DMS 273 treated with DMSO at 0.1 percent for 48 hours (cell line): ENCODE measurements at places on chromosomes 7 and 10.

DNA sequence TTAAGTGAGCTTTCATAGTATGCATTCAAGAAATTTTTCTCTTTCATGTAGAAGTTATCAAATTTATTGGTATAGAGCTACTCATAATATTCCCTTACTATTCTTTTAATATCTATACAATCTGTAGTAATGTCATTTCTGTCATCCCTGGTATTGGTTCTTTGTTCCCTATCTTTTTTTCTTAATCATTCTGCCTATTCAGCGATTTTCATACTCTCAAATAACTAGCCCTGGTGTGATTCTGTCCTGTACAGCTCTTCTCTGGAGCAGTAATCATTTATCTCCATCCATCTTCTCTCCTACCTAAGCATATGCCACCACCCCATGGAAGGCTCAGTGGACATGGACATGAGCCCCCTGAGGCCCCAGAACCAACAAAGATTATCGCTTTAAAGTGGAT, 213.2 kb upstream of the NEBL start:
- DNase-seq = no peak

GRCh38 chr7:8114175-8114574, 145.6 kb downstream of the GLCCI1 start:
- no peak for DNase-seq

GRCh38 chr10:5623081-5623748, 43.2 kb downstream of the ASB13 start:
- peak; percentile 9 for DNase-seq

DNA sequence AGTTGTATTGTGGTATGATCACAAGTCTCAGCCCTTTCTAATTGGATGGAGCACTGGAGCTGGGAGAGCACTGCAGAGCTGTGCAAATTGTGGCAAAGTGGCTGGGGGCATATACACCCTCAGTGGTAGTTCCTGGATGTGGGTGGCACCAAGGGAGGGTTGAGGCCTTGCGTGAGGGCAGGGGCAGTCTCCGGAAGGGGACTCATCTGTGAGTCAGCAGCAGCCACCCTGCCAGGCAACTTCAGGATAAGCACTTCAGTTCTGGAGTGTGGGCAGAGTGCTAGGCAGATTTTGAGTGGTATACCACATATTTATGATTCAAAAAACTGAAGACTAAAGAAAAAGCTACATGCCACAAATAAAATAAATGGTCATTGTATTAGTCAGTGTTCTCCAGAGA, 210.5 kb downstream of the ETV1 start:
- no peak for DNase-seq

GRCh38 chr7:6436385-6436685, 11.4 kb downstream of the DAGLB start:
- no peak for DNase-seq
